ENCODE measurements at places on chromosomes 7 and 10.

- no peak for DNase-seq
- H3K27ac ChIP-seq: no peak overlapping the region
- peaks cover 6% of the 10 kb centered on the region for H3K27me3 ChIP-seq
- H3K4me1 ChIP-seq: no peaks in the 10 kb centered on the region
Measured at GRCh38 chr7:1386623-1387220, 72.5 kb downstream of the MICALL2 start.

DNA sequence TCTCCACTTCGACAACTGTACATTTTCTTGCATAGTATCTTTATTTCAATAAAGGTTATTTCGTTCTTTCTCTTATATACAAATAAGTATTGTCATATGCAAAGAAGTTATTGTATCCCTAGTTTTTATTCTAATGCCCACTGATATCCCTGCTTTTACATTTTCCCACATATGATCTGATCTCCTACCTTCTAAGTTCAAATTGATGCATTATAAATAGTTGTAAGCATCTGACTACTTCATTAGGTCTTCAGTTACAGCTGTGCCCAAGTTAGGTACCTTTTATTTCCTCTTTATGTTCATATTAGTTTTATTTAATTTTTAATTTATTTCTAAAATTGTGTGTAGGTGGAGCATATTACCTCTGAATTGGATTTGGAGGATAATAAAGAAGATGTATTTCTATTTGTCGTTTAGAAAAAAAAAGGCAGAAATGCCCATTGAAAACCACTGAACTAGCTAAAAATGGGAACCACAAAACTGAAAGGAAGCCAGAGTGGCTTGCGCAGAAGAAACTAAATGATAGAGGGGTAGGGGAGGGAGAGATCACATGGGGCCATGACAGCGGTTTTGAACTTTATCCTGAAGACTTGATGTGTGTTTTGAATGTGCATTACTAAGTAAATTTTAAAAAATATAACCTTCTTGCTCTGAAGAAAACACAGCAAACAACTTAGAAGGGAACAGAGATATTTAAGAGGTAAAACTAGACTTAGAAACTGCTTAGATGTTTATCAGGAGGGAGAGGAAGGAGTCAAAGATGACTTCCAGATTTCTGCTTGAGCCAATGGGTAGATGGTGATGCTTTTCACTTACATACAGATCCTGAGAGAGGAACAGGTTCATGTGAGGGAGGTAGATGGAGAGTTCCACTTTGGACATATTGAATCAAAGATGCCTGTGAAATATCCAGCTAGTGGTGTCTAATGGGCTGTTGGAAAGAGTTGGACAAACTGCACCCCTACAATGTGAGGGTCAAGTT lies 9.3 kb upstream of the ZC3HAV1L start:
- H3K27ac ChIP-seq: peak overlapping the region; percentile 95
- peaks cover 81% of the 10 kb centered on the region for H3K4me1 ChIP-seq
- H3K4me3 ChIP-seq: peak overlapping the region; percentile 66
- peaks cover 61% of the 10 kb centered on the region for H3K36me3 ChIP-seq

- no peak for DNase-seq
- no peak overlapping the region for H3K4me3 ChIP-seq
- H3K27me3 ChIP-seq: peaks cover 11% of the 10 kb centered on the region
- H3K36me3 ChIP-seq: no peaks in the 10 kb centered on the region
Measured at GRCh38 chr10:1293636-1294435, 237.7 kb downstream of the WDR37 start.

DNA sequence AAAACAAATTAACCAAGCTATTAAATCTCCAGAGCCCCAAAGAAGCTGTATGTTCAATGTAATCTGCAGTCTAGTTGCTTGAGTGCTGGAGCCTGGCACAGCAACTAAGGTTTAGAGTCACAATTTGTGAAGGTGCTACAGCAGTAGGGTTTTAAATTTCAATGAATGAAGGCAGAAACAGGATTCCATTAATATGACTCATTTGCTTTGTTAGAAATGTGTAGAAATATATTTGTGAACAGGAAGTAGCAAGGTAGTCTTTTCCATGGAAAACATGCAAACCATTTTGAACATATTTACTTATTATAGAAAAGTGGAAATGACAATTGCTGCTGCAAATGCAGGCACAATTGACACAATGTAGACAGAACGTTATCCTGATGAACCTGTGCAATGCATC lies 149.0 kb upstream of the STEAP4 start:
- H3K27me3 ChIP-seq: no peaks in the 10 kb centered on the region
- no peaks in the 10 kb centered on the region for H3K36me3 ChIP-seq
- no peak for DNase-seq
- H3K4me3 ChIP-seq: no peak overlapping the region

- no peaks in the 10 kb centered on the region for H3K27me3 ChIP-seq
- peaks cover 21% of the 10 kb centered on the region for H3K4me1 ChIP-seq
- H3K4me3 ChIP-seq: no peak overlapping the region
- peaks cover 70% of the 10 kb centered on the region for H3K36me3 ChIP-seq
Measured at GRCh38 chr10:11177926-11178471, 160.3 kb downstream of the CELF2 start.

DNA sequence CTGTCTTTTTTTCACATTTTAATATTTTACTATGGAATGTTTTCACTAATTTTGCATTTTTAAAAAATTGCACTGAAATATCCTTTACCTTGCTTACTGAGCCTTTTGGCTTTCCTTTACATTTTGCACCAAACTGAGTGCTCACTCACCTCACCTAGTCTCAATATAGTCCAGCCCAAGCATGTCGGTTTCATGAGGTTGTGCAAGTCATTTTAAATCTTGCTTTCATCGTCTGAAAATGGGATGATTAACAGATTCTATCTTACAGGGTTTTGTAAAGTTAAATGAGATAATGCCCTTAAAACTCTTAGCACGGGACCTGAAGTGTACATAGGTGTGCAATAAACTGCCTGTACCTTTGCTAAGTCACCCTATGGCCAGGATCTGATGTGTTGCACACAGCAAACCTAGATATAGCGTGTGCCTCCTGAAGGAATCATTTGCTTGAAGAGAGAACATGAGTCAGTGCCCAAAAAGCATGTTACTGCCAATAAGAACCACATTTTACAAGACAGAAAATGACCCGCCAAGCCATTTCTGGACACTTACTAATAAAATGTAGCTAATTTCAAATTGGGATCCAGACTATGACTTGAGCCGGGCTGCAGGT lies 199.8 kb downstream of the JCAD start:
- H3K27ac ChIP-seq: no peak overlapping the region
- no peak for DNase-seq
- no peaks in the 10 kb centered on the region for H3K4me1 ChIP-seq
- H3K4me3 ChIP-seq: no peak overlapping the region

DNA sequence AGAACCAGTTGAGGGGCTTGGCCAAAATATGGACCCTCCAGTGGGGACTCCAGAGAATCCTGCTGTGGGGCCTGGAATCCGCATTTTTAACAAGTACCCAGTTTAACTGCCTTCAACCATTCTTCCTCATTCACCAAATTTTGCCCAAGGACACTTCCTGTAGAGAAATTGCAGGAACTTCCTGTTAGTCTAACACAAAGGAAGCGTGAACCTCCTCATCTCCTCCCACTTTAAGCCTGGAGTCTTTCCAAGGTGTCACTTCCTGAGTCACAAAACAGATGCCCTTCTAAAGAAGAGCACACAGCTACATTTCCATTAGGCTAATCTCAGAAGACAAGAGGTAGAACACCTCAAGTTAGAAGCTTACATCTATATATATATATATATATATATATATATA lies 188.4 kb downstream of the PPP1R17 start:
- H3K36me3 ChIP-seq: no peaks in the 10 kb centered on the region
- DNase-seq: no peak
- H3K27ac ChIP-seq: no peak overlapping the region

DNA sequence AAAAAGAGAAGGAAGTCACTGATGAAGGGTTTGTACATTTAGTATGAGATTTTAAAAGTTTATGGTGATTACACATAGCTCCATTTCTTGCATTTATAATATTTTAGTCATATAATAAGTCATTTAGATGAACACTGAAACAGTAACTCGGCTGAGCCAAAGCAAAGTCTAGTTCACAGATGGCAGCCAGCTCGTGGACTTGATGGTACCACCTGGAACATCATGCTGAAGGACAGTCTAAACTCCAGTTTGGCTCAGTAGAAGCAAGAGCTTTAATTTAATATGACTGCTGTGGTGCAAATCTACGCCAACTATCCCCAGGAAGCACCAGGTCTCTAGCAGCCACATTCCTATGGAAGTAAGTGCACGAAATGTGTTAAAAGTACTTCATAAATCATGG lies 16.4 kb downstream of the SRI start:
- peaks cover 45% of the 10 kb centered on the region for H3K36me3 ChIP-seq
- no peak for DNase-seq
- H3K27me3 ChIP-seq: no peaks in the 10 kb centered on the region

DNA sequence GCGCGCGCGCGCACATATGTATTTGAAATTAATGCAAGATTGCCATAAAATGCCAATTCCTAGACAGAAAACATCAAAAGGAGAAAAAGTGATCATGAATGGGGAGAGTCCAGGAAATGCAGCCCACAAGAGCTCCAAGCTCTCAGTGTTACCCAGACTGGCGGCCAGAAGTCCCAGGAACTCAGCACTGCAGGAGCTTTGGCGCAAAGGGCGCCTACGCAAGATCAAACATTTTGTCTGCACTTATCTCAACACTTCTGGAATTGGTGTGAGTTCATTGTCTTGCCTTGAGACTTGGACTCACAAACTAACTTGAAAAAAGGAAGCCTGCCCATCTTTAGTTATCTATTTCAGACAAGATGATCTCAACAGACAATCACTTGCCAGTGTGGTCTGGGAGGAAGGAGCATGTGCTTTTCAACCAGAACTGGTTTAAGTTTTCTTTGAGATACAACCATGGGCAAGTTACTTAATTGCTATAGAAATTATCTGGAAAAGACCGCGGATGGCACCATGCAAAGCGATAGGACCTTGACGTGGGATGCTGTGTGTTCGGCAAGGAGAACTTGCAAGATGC lies 77.2 kb downstream of the KIAA1549 start:
- no peak for DNase-seq
- peaks cover 51% of the 10 kb centered on the region for H3K27me3 ChIP-seq
- H3K4me3 ChIP-seq: peak overlapping the region; percentile 74
- H3K36me3 ChIP-seq: no peaks in the 10 kb centered on the region
- peaks cover 43% of the 10 kb centered on the region for H3K4me1 ChIP-seq

DNA sequence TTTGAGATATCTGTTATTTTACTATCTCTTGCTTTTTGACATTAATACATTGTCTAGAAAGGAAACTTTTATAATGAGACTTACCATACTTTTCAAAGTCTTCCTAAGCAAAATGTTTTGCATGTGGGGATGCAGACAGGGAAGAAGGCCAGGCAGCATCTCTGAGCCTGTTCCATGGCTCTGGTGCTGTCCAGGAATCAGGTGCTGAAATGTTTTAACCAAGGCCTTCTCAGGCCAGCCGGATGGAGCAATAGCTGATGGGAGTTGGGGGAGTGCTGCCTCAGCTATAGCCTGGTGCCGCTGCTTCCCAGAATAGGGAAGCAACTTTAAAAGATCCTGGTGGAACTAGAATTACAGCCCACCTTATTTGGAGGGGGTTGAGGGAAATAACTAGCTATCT lies 38.5 kb downstream of the CRTAC1 start:
- H3K27ac ChIP-seq: no peak overlapping the region
- H3K4me1 ChIP-seq: no peaks in the 10 kb centered on the region
- H3K4me3 ChIP-seq: no peak overlapping the region
- DNase-seq: no peak

DNA sequence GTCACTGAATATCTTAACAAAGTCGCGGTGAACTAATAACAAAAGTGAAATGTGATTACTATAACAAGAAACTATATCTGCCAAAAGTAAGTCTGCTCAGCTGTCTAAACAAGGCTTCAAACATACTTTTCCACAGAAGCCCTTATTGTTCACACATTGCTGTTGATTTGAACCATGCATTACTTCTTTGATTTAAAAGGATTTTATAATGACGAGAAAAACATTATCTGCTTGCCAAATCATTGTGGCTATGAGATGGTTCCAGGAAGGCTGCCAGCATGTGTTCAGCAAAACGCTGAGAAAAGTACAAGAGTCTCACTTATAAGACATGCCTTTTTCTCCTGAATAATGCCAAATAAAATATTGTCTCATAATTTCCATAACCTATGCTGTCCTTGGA lies 24.4 kb downstream of the RNF133 start:
- H3K27me3 ChIP-seq: no peaks in the 10 kb centered on the region
- no peaks in the 10 kb centered on the region for H3K36me3 ChIP-seq
- H3K27ac ChIP-seq: no peak overlapping the region
- H3K4me3 ChIP-seq: no peak overlapping the region
- no peaks in the 10 kb centered on the region for H3K4me1 ChIP-seq

DNA sequence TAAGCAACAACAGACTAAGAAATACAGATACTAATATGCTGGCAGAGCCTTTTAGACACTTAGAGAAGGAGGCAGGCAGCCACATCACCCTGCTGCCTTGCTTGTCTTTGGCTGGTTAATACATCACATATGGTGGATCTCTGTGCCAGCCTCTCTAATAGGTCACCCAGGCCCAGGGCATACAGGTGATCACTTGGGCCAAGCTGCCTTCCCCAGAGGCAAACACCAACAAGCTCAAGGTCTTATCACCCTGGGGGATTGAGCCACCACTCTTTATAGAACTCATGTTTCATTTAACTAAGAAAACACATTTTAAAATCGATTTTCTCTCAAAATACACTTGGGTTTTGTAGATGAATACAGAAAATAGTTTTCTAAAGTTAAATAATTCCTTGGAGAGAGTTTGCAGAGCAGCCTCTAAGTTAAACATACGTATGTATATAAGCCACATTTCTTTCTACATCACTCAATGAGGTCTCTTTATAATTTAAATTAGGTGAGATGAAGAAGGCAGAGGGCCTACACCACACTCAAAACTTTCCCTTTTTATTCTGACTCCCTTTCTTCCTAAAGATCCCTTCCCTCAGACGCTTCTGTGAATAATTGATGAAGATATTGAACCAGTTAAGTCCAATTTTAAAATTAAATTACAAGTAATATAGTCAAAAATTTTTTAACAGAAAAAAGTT lies 556.8 kb upstream of the GHITM start:
- H3K4me3 ChIP-seq: no peak overlapping the region
- no peak overlapping the region for H3K27ac ChIP-seq
- no peaks in the 10 kb centered on the region for H3K27me3 ChIP-seq

GRCh38 chr7:45446195-45446944 lies 127.8 kb upstream of the ADCY1 start:
- peaks cover 1% of the 10 kb centered on the region for H3K27me3 ChIP-seq
- H3K27ac ChIP-seq: no peak overlapping the region
- no peak for DNase-seq
- no peak overlapping the region for H3K4me3 ChIP-seq
- no peaks in the 10 kb centered on the region for H3K4me1 ChIP-seq

- no peak overlapping the region for H3K4me3 ChIP-seq
- no peak for DNase-seq
- peaks cover 16% of the 10 kb centered on the region for H3K27me3 ChIP-seq
Measured at GRCh38 chr10:111108441-111108840, 31.6 kb downstream of the ADRA2A start.

DNA sequence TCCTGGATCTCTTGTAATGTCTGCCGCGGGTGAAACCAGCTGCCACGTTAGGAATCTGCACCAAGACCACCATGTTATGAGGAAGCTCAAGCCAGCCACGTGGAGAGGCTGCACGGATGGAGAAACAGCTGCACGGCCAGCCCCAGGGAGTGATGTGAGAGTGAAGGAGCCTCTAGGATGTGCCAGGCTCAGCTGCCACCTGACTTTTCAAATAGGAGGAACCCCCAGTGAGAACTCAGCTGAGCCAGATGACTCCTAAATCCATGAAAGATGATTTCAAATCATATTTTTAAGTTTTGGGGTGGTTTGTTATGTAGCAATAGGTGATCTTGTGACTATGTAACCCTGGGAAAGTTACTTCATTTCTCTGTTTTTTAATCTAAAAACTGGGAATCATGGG lies 71.7 kb downstream of the PRKAG2 start:
- no peaks in the 10 kb centered on the region for H3K4me1 ChIP-seq
- H3K27me3 ChIP-seq: peaks cover 2% of the 10 kb centered on the region
- H3K27ac ChIP-seq: no peak overlapping the region
- H3K4me3 ChIP-seq: no peak overlapping the region

Measured in activated T-helper 1 cell treated with anti-CD3 and anti-CD28 coated beads, Interleukin-12 subunit alpha, Interleukin-12 subunit beta, Interleukin-2, Interleukin-4 antibody, amounts not matched to agents 30 ng/mL and 10 ng/mL and 1 ng/mL, durations not matched to agents 14 hours and 24 hours and 36 hours (primary cell).